Activated CD8-positive, alpha-beta memory T cell treated with anti-CD3 and anti-CD28 coated beads, Interleukin-2, amount 10 ng/mL, durations not matched to agents 7 days and 5 days (primary cell): ENCODE measurements at places on chromosomes 12 and 14.
A peak's percentile ranks its signal among the peaks of the same experiment; 100 is the strongest.

- no peak overlapping the region for H3K4me3 ChIP-seq
- H3K27me3 ChIP-seq: no peaks in the 10 kb centered on the region
- no peak overlapping the region for H3K27ac ChIP-seq
- DNase-seq: no peak
These were observed 45.8 kb downstream of the CRADD start for GRCh38 chr12:93722835-93723567.

GRCh38 chr14:27372771-27373170 is 774.9 kb upstream of the NOVA1 start:
- no peak overlapping the region for H3K4me3 ChIP-seq
- no peaks in the 10 kb centered on the region for H3K4me1 ChIP-seq
- DNase-seq: no peak
- H3K27me3 ChIP-seq: no peaks in the 10 kb centered on the region
- no peak overlapping the region for H3K27ac ChIP-seq
- no peaks in the 10 kb centered on the region for H3K36me3 ChIP-seq

- DNase-seq: no peak
- peak overlapping the region; percentile 82 for H3K27ac ChIP-seq
- no peaks in the 10 kb centered on the region for H3K27me3 ChIP-seq
- peak overlapping the region; percentile 61 for H3K4me3 ChIP-seq
- H3K4me1 ChIP-seq: peaks cover 45% of the 10 kb centered on the region
These were observed 3.3 kb downstream of the RAD52 start for GRCh38 chr12:946212-946611.

GRCh38 chr14:83019744-83020414 is 1486.2 kb upstream of the SEL1L start:
- no peak overlapping the region for H3K4me3 ChIP-seq
- H3K36me3 ChIP-seq: no peaks in the 10 kb centered on the region
- H3K4me1 ChIP-seq: no peaks in the 10 kb centered on the region
- H3K27ac ChIP-seq: no peak overlapping the region
